ENCODE measurements at places on chromosomes 12 and 14.

GRCh38 chr12:1579651-1580435 lies 14.5 kb downstream of the FBXL14 start:
- no peak overlapping the region for H3K27ac ChIP-seq
- H3K36me3 ChIP-seq, result no peaks in the 10 kb centered on the region
- H3K27me3 ChIP-seq, result no peaks in the 10 kb centered on the region
- no peaks in the 10 kb centered on the region for H3K4me1 ChIP-seq
- DNase-seq, result no peak

GRCh38 chr14:46063872-46064271 lies 587.7 kb downstream of the RPL10L start:
- H3K27me3 ChIP-seq, result no peaks in the 10 kb centered on the region
- no peak overlapping the region for H3K4me3 ChIP-seq
- no peaks in the 10 kb centered on the region for H3K4me1 ChIP-seq
- H3K36me3 ChIP-seq, result no peaks in the 10 kb centered on the region
- H3K27ac ChIP-seq, result no peak overlapping the region

GRCh38 chr14:89773644-89774316 lies 180.8 kb downstream of the EFCAB11 start:
- H3K27me3 ChIP-seq, result no peaks in the 10 kb centered on the region
- peak; percentile 44 for DNase-seq
- no peaks in the 10 kb centered on the region for H3K36me3 ChIP-seq
- H3K27ac ChIP-seq, result no peak overlapping the region
- H3K4me1 ChIP-seq, result peaks cover 11% of the 10 kb centered on the region

DNA sequence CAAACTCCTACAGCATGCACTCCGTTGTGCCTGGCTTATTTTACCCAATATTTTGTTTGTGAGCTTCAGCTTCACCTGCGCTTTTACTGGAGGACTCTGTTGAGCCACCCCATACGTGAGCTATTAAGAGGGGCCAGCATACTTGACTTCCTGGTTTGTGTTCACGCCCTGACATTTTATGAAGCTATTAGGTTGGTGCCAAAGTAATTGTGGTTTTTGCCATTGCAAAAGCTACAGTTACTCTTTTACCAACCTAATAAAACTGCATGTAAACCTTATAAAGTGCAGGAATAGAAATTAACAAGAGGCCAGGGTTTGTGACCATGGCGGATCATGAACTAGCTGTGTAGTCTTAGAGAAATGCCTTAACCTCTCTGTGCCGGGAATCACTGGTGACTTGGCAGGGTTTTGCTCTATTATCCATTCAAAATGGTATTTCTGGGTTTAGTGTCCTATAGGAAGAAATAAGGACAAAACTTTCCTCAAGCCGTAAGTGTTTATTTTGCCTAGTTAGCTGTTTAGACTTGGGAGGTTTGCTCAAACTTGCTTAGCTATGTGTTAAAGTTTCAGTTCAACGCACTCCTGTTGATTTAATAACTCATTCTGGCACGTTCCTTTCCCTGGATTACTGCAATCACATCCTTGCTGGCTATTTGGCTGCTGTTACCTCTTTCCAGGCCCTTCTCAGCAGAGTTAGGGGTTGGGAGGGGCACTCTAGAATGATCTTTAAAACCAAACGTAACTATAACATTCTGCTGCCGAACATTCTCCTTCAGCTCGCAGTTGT lies 1027.6 kb downstream of the BCL11B start:
- no peaks in the 10 kb centered on the region for H3K27me3 ChIP-seq
- no peaks in the 10 kb centered on the region for H3K36me3 ChIP-seq
- H3K4me3 ChIP-seq, result no peak overlapping the region
- no peak overlapping the region for H3K27ac ChIP-seq

DNA sequence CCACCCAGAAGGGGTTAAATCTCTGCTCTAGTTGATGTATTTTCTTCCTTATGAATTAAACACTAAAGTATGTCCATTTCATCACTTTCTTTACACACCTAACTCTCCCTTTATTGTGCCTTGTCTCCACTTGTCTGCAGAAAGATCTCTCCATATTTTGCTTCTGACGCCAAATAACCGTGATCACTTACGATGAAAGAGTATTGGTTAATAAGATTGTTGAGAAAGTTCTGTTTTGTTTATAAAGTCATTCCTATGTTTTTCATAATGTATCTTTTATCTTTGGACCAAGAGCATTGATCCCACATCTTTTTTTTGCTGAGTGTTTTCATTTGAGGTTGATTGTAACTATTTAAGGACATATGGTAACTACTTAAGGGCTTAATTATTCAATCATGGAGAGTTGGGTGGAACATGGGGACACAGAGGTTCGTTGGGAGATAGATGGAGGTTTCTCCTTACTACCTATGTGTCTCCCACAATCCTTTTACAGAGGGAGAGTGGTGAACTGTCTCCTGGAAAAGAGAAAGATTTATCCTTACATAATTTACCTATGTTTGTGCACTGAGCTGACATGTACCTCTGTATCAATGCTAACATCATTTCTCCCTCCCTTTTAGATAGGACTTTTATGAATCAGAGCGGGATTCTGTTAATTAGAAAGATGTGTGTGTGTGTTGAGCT lies 120.7 kb upstream of the SLC38A2 start:
- no peaks in the 10 kb centered on the region for H3K36me3 ChIP-seq
- no peak overlapping the region for H3K27ac ChIP-seq
- H3K4me3 ChIP-seq, result no peak overlapping the region

- no peaks in the 10 kb centered on the region for H3K27me3 ChIP-seq
- H3K4me1 ChIP-seq, result peaks cover 30% of the 10 kb centered on the region
- peak within 1 kb of the TSS; percentile 96 for H3K27ac ChIP-seq
- peak; percentile 70 for DNase-seq
- H3K4me3 ChIP-seq, result peak within 1 kb of the TSS; percentile 91
These were observed at the start of gene ARID2 for GRCh38 chr12:45729233-45730083. Gene ARID2 (plus strand): TSS chr12:45729706. CDS start chr12:45729837, 131 bp downstream.

DNA sequence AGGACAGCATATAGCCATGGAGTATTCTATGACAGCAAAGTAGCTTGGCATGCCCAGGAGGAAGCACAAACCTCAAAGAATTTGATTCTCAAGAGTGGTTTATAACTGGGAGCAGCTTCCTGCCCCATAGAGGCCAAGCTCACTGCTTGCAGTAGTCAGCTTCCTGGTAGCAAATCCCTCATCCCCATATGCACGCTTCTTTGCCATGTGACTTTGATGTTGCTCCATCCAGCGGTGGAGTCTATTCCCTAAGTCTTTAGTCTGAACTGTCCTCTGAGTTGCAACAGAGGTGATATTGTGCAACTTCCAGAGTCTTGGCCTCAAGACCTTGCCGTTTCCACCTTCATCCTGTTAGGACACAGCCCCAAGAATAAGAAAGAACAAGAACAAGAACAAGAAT lies 996.8 kb upstream of the TMEM132C start:
- H3K4me3 ChIP-seq, result no peak overlapping the region
- H3K27me3 ChIP-seq, result no peaks in the 10 kb centered on the region
- no peaks in the 10 kb centered on the region for H3K4me1 ChIP-seq
- no peak for DNase-seq
- no peak overlapping the region for H3K27ac ChIP-seq

DNA sequence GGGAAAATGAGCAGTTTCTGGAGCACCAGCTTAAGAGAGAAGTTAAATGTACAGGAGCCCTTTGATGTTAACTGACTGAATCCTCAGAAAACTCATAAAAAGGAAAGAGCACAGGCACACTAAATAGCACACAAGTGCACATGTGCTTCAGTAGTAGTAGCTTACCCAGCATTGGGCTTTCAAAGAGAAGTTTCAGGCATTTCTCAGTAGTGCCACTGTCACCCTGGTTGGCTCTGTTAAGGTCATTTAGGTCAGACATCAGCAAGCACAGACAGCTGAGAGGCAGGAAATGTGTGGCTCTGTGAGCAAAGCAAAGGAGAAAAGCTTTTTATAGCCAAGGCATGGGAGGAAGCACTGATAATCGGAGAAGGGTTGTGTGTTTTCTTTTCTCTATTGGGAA lies 96.3 kb upstream of the HIF1A start:
- H3K27me3 ChIP-seq, result no peaks in the 10 kb centered on the region
- DNase-seq, result peak; percentile 15
- peaks cover 11% of the 10 kb centered on the region for H3K4me1 ChIP-seq
- H3K36me3 ChIP-seq, result no peaks in the 10 kb centered on the region
- H3K27ac ChIP-seq, result no peak overlapping the region

DNA sequence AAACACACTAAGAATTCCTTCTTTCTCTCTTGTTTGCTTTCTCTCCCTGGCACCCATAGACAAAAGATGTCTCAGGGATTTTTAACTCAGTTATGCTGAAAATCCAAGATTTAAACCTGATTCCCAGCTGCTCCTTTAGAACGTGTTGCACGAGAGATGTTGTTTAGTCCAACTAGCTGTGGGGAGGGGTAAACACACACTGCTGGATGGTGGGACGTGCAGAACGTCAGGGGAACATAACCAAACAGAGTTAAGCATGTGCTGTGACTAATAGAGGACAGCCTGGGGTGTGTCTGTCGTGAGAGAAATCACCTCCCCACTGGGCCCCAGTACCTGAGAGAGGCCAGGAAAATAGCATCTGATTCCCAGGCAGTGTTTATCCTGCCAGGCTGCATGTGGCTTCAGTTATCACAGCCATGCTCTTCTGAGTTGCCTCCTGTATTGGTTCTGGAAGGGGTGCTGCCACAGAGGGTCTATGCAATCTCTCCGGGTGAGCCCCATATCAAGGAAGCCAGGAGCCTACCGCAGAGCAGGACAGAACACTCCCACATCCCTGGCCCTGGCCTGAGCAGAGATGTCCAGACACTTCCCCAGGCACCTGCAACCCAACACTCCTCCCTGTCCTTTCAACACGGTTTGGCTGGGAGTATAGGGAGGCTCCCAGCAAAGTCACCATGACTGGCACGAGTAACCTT lies 112.7 kb upstream of the EGLN3 start:
- DNase-seq, result no peak
- H3K4me1 ChIP-seq, result no peaks in the 10 kb centered on the region
- no peak overlapping the region for H3K27ac ChIP-seq
- no peak overlapping the region for H3K4me3 ChIP-seq
- H3K27me3 ChIP-seq, result no peaks in the 10 kb centered on the region

GRCh38 chr12:121996050-121996944 lies 25.4 kb upstream of the BCL7A start:
- H3K27me3 ChIP-seq, result no peaks in the 10 kb centered on the region
- H3K27ac ChIP-seq, result no peak overlapping the region
- H3K36me3 ChIP-seq, result no peaks in the 10 kb centered on the region

DNA sequence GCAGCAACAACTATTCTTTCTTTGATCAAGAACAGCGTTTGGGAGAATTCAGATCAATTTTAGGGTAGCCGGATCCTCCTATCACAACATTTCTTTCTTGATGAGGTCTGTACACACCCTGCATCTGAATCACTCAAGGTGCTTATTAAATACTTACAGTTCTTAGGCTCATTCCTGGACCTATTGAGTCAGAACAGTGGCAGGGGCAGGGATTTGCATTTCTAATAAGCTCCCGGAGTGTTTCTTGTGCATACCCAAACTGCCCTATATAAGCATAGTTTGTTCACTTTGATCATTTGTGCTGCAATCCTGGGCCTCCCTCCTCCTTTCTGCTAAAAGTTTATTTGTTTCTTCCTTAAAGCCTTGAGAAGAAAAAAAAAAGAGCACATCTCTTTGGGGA lies 80.5 kb upstream of the RPH3A start:
- H3K27me3 ChIP-seq, result no peaks in the 10 kb centered on the region
- H3K4me3 ChIP-seq, result no peak overlapping the region
- no peaks in the 10 kb centered on the region for H3K36me3 ChIP-seq
- DNase-seq, result no peak

DNA sequence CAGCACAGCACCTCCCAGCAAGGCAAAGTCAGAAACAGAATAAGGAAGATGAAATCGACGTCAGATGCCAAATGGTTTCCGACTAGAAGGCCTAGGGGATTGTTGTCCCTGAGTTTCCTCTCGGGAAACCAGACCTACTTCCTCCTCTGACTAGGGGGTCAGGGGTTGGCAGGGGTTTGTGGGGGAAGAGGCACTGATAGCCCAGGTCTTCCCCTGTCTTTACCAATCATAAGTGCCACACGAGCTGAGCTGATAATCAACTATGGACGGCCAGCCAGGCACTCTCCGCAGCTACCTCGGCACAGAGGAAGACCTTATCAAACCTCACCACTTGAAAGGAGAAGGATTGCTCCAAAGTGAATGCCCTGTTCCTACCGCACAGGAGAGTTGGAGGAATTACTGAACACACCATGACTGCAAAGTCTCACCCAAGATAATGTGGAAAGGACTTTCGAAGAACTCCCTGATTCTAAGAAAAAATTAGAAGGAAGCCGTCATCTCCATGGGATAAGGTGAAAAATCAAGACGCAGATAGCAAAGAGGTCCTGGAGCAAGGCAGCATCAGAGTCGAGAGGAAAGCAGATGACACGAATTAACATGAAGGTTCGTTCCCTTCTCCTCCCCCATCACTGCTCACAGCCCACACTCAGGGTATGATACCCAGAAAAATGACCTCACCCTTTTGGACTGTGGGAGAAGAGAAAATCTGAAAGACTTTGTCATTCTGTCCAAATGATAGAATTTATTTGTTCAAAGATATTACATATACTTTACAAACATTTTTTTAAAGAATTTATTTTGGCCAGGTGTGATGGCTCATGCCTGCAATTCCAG lies 77.7 kb upstream of the MED13L start:
- no peak overlapping the region for H3K4me3 ChIP-seq

DNA sequence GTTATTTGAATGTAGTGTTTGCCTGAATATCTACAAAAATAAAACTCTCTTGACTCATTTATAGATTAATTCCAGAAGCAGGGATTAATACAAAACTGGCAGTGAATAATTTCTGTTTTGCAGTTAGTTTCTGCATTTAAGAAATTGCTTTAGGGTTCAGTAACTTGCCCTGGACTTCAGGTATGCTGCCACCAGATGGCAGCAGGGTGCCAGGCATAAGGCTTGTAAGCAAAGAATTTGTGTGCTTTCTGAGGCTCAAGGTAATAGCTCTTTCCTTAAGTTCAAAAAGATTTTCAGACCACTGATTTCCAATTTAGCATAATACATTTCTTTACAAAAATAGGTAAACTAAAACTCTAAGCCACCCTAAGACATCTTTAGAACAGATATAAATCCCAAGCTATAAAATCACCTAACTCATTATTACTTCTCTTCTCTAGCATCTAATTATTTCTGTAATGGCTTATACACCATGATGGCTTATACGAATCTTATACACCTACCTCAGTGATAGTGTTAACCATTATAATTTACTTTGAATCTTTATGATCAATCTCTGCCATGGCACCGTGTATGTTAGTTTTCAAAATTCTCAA lies 398.3 kb downstream of the APAF1 start:
- no peak overlapping the region for H3K27ac ChIP-seq
- no peaks in the 10 kb centered on the region for H3K27me3 ChIP-seq
- DNase-seq, result peak; percentile 16

- no peaks in the 10 kb centered on the region for H3K27me3 ChIP-seq
- no peak overlapping the region for H3K27ac ChIP-seq
- no peaks in the 10 kb centered on the region for H3K36me3 ChIP-seq
- no peak overlapping the region for H3K4me3 ChIP-seq
These were observed 32.4 kb downstream of the LTBP2 start for GRCh38 chr14:74579447-74580274.

GRCh38 chr12:51262758-51263177 lies 7.4 kb downstream of the SMAGP start:
- H3K4me1 ChIP-seq, result peaks cover 6% of the 10 kb centered on the region
- DNase-seq, result no peak
- no peak overlapping the region for H3K4me3 ChIP-seq
- H3K27me3 ChIP-seq, result no peaks in the 10 kb centered on the region

Measured in naive thymus-derived CD4-positive, alpha-beta T cell (primary cell).